ENCODE measurements at places on chromosomes 16 and 17.

DNA sequence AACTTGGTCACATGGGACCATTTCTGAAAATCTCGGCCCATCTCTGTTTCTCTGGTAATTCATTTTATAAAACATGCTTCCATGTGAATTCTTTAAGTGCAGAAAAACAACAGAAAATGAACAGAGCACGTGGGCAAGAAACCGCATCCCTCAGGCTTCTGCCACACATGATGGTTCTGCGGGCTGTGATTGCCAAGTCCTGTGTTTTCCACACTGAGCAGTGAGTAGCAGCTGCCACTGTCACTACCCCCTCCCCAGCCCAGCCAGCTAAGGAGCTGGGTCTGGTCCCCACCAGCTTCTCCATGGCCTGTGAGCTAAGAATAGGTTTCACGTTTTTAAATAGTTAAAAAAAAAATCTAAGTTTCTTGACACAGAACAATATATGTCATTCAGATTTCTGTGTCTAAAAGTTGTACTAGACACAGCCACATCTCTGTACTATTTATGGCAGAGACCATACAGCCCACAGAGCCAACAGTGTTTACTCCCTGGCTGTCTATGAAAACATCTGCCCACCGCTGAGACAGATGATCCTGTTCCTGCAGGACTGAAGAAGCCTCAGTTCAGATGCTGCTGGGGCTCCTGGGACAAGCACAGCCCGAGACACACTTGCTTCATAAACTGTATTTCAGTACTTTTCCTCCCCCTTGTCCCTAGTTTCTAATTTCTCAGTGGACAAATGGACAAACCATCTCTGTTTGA lies 41.5 kb downstream of the USP22 start:
- DNase-seq = no peak

DNA sequence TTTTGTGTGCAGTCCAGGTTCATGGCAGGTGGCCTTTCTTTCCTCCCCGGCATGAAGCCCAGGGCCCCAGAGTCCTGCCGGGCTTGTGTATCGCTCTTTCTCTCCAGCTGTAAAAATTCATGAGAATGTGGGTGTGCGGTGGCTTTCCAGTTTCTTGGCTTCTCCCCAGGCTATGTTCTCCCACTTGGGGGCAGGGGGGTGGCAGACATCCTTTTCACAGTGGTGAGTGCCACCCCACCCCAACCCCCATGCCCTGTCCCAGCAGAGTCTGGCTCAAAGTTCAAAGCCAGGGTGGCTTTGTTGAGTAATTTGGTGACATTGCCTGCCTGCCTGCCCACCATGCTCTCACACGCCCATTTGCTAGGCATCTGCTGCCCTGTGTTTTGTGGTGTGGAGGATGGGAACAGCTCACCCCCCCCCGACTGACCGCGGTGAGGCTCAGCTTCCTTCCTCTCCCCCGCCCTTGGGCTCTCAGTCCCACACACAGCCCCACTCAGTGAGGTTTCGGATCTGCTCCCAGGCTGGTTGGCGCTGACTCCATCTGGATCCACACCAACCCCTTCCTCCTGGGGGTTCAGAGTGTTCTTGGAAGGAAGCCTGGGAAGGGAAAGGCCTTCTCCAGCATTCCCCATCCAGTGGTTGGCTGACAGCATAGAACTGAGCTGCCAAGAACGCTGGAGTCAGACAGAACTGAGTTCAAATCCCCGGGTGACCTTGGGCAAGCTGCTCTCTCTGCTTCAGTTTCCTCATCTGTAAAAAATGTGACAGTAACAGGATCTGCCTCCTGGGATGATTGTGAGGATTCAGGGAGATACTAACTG lies 36.0 kb downstream of the CHD9 start:
- no peak for DNase-seq

- no peak for DNase-seq
Measured at GRCh38 chr16:30543067-30543466, 8.4 kb upstream of the ZNF747 start.

GRCh38 chr17:76276069-76276431 lies 10.9 kb downstream of the UBALD2 start:
- no peak for DNase-seq

Measured in CD4-positive, alpha-beta T cell treated with Interleukin-10 for 1 hour (primary cell).